Stimulated activated CD4-positive, alpha-beta T cell treated with anti-CD3 and anti-CD28 coated beads, Interleukin-2, amount 100 ng/mL, for 4 hours (primary cell): ENCODE measurements at places on chromosomes 5 and 9.

DNA sequence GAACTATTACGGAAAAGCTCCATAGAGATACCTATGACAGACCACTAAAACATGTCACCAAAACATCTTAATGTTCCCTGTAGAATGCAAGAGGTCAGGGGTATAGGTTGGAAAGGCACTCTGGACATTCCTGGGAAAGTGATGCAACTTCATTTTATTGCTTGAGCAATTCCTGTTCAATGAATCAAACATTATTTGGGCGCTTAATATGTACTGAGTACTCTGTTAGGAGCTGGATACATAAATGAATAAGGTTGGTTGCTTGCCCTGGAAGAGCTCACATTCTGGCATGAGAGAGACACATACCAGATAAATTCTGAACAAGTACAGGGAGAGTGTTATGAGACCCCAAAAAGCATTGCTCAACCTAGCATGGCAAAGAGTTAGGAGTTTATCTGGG, 408.9 kb upstream of the DMAC1 start:
- DNase-seq, result no peak

DNA sequence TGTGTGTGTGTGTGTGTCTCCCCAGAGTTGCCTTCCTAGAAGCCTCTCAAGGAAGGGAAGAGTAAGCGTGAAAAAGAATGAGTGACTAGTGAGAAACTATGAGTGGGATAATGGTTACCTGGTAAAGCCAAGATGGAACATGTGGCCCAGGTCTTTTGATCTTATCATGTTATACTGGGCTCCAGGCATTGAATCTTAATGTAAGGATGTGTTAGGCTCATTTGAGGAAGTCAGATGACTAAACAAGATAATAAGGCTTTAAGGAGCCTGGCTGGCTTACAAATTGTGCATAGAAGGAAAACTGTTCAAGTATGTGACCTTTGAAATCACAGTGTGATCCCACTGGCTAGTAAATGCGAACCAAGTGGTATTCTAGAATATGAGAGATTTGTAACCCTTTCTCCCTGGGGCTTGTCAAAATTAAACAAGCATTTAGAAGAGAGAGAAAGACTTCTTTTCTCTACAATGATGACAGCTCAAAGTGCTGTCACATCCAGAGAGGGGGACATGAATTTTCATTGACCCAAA, 29.9 kb upstream of the HMHB1 start:
- DNase-seq, result no peak

GRCh38 chr5:114305402-114306207, 56.3 kb upstream of the KCNN2 start:
- no peak for DNase-seq

- no peak for DNase-seq
Measured at GRCh38 chr9:21287280-21287679, 17.8 kb downstream of the IFNA5 start.

- no peak for DNase-seq
Measured at GRCh38 chr5:139897342-139897741, 101.7 kb downstream of the PSD2 start.

DNA sequence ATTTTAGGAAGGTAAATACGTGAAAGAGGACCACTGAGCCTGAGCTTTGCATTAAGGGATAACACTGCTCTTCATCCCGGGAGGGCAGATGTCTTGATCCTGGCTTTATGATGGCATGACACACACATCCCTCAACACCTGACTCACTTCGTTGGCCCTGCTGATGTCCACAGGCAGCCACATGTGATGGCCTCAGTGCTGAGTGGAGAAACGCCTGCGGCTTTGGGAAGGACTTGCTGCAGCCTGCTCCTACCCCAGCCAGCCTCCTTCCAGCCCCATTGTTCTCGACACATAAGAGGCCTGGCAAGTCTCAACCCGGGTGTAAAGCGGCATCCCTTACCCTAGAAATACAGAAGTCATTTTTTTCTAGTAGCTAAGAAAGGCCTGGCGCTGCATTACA, 169.0 kb downstream of the SYK start:
- DNase-seq, result no peak

- DNase-seq, result no peak
Measured at GRCh38 chr5:63602971-63603370, 359.3 kb downstream of the HTR1A start.

DNA sequence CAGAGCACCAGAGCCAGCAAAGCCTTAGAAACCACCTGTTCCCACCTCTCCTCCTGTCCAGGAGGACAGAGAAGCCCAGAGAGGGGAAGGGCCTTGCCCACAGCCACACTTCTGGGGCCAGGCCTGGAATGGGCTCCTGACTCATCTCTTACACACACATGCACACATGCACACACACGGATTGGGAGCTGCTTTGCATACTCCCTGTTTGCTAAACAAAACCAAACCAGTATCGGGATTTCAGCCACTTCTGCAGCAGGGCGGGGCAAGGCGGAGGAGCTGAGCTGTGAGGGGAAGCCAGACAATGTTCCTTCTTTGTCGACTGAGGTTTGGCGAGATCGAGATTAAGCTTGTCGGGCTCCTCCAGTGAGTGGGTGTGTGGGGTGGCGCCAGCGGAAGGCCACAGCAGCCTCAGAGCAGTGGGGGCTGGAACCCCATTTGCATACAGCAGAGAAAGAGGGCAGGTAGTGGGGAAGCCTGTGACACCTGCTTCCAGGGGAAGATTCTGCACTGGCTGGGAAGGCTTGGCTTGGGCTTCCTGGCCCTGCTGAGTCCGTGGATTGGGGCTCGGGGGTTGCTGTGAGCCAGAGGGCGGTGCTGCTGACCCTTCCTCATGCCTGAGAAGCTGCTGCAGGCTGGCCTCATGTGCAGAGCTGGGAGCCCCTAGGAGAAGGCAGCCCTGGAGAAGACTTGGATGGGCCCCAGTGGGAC, 16.1 kb downstream of the GFI1B start:
- DNase-seq, result no peak

DNA sequence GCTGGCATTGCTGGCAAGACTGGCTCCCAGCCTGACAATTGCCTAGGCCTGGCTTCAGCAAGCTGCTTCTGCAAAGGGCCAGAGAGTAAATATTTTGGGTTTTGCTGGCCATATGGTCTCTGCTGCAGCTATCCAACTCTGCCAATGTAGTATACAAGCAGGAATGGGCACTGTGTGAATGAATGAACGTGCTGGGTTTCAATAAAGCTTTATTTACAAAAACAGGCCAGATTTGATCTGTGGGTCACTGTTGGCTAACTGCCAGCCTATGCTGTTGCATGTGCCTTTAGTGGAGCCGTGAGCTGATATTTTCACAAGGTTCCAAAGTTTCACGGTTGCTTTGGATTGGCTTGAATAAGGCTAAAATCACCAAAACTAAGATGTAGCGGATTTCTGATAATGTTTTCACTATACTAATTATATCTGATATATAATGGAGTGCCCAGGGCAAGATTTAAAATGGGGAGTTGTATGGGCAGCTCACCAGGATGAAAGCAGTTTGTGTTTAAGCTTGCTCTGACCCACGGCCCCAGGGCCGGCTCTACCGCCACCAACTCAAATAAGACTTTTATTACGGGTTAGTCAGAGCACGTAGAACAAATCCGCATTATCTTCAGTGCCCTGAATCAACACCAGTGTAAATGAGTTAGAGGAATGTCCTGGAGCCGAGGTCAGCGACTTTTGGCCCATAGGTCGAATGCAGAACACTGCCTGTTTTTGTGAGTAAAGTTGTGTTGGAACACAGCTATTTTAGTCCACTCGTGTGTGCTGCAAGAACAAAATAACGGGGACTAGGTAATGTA, 98.6 kb upstream of the DAP start:
- DNase-seq, result no peak

GRCh38 chr9:121282277-121283079, 14.5 kb downstream of the GSN start:
- DNase-seq, result no peak

GRCh38 chr9:33419708-33420303, 17.4 kb upstream of the AQP7 start:
- no peak for DNase-seq

- DNase-seq, result no peak
Measured at GRCh38 chr5:81728301-81728700, 22.6 kb downstream of the SSBP2 start.

DNA sequence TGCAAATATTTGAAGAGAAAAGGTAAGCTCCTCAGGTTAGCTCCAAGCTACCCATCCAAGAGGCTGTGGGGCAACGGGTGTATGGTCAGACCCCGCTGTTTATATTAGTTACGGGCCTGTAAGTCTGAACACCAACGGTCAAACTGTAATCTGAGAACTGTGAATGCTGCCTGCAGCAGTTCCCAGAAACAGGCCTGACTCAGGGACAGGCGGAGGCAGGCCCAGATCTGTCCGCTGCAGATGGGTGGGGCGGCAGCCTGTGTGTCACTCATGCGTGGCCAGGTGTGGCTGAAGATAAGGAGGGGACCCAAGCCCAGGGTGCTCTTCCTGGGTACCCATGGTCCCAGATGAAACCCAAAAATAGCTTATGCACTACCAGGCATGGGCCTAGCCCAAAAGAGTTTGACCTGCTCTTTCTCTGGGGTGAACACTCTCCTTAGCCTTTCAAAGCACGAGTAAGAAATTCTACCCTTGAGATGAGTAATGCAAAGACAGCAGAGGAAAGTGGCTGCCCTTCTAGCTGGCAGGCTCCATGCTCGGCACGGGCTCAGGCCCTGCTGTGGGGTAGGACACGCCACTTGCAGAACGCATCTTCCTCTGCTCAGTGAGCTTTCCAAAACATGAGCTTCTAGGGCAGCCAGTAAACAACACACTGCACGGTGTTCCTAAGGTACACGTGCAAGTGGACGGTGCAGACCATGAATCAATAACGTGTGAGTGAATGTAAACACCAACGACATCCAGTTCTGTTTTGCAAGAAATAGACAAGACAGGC, 9.1 kb downstream of the UBAC1 start:
- no peak for DNase-seq

DNA sequence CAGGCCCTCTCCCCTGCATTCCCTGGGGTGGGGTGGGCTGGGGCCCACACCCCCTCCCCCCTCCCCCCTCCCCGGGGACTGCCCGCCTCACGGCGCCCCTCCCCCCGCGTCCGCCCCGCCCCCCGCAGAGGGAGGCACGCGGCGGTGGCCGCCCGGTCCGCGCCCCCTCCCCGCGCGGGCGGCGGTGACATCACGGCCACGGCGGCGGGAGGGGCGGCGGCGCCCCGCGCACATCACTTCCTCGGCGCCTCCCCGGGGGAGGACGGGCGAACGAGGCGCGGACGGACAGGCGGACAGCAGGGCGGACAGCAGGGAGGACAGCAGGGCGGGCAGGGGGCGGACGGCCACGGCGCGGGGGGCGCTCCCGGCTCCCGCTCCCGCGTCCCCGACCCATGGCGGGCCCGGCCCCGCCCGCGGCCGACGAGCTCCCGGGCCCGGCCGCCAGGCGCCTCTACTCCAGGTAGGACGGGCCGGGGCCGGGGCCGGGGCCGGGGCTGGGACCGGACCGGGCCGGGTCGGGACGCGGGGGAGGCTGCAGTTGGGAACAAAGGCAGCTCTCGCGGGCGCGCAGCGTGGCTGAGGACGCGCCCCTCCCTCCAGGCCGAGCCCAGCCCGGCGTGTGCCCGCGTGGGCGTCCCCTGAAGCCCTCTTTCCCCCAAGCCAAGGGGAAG, at the start of gene GPSM1:
GPSM1 (plus strand) TSS at position 236 of the 671 bp plus-strand sequence; CDS start at position 393, 157 bp downstream.
- peak; percentile 46 for DNase-seq

GRCh38 chr9:16039218-16039987, 486.6 kb downstream of the CCDC171 start:
- DNase-seq, result no peak
